ENCODE measurements at places on chromosomes 4 and X. TPM values are rescaled to one million over a fixed set of nuclear protein-coding genes. Genes with fewer than 3 reads are reported as not detected.

Gene ERCC6L
- polyA plus RNA-seq = 0.05 TPM

Gene KANTR
- 4.2 TPM for polyA plus RNA-seq

Gene NPY2R
- 0.24 TPM for polyA plus RNA-seq

Gene APLN
- polyA plus RNA-seq = 1.0 TPM

Gene RS1
- polyA plus RNA-seq = not detected

Gene ADH1A
- polyA plus RNA-seq = 0.08 TPM

Gene CAMK2D
- 33.8 TPM for polyA plus RNA-seq

Gene CSAG2
- not detected for polyA plus RNA-seq

Gene ADAM29
- not detected for polyA plus RNA-seq

Gene CPZ
- 54.1 TPM for polyA plus RNA-seq

Gene HPGDS
- 1.5 TPM for polyA plus RNA-seq

Gene SHROOM4
- polyA plus RNA-seq = 3.5 TPM

Gene TMEM156
- 0.53 TPM for polyA plus RNA-seq

Gene IBSP
- not detected for polyA plus RNA-seq

Gene ABCD1
- polyA plus RNA-seq = 19.0 TPM

Gene CT47B1
- polyA plus RNA-seq = not detected

Gene RRH
- not detected for polyA plus RNA-seq

Gene EGF
- polyA plus RNA-seq = 1.6 TPM

Gene SCML2
- polyA plus RNA-seq = 2.5 TPM

Gene GPR82
- polyA plus RNA-seq = 0.44 TPM

Gene KLB
- polyA plus RNA-seq = 0.48 TPM

Gene CSAG1
- not detected for polyA plus RNA-seq

Gene GRIA2
- 0.04 TPM for polyA plus RNA-seq

Gene NUP54
- polyA plus RNA-seq = 25.1 TPM

Gene SERPINA7
- polyA plus RNA-seq = 0.16 TPM

Gene HSPA4L
- polyA plus RNA-seq = 1.7 TPM

Gene CDKL5
- 3.0 TPM for polyA plus RNA-seq

Gene SEPTIN6
- polyA plus RNA-seq = 25.5 TPM

Gene COX7B2
- polyA plus RNA-seq = not detected

Gene CLNK
- 0.15 TPM for polyA plus RNA-seq

Gene SEPTIN11
- polyA plus RNA-seq = 38.7 TPM

Gene RTL5
- polyA plus RNA-seq = 10.0 TPM

Gene CEP44
- 11.5 TPM for polyA plus RNA-seq

Gene RPA4
- 0.08 TPM for polyA plus RNA-seq

Gene PTCHD1
- polyA plus RNA-seq = 2.0 TPM

Gene PCYT1B
- polyA plus RNA-seq = 1.4 TPM

Gene TMEM150C
- polyA plus RNA-seq = 10.4 TPM

Gene CXorf49
- polyA plus RNA-seq = not detected

Gene VCX
- polyA plus RNA-seq = not detected

Gene CENPE
- polyA plus RNA-seq = 0.66 TPM

Gene CXorf51B
- polyA plus RNA-seq = not detected

Gene FLNA
- 6,054 TPM for polyA plus RNA-seq

Gene ZBTB49
- polyA plus RNA-seq = 5.9 TPM

Gene RNF128
- 5.6 TPM for polyA plus RNA-seq

Gene PHOX2B
- 0.71 TPM for polyA plus RNA-seq

Gene OTC
- polyA plus RNA-seq = 0.41 TPM

Gene F8A1
- polyA plus RNA-seq = 24.9 TPM

Gene HSFX1
- 1.5 TPM for polyA plus RNA-seq

Gene CCNQ
- polyA plus RNA-seq = 33.1 TPM

All from urinary bladder (tissue), 4 donors.